ENCODE measurements at places on chromosomes 6 and 20. TPM values are rescaled to one million over a fixed set of nuclear protein-coding genes. Genes with fewer than 3 reads are reported as not detected.

ULBP2 gene
- total RNA-seq, result 1.8 TPM

GRM1 gene
- 0.17 TPM for total RNA-seq

ESF1 gene
- total RNA-seq, result 13.2 TPM

GSTA1 gene
- under 0.01 TPM for total RNA-seq

PDE7B gene
- total RNA-seq, result 22.1 TPM

HIVEP2 gene
- total RNA-seq, result 15.9 TPM

NKAPL gene
- 3.3 TPM for total RNA-seq

NTSR1 gene
- under 0.01 TPM for total RNA-seq

TMEM170B gene
- 4.5 TPM for total RNA-seq

GGT7 gene
- total RNA-seq, result 9.5 TPM

EYA2 gene
- 1.7 TPM for total RNA-seq

CST5 gene
- total RNA-seq, result not detected

MAN1A1 gene
- 120 TPM for total RNA-seq

ADGRF1 gene
- not detected for total RNA-seq

DDAH2 gene
- 119 TPM for total RNA-seq

NKX2-2 gene
- not detected for total RNA-seq

CST7 gene
- not detected for total RNA-seq

SERAC1 gene
- total RNA-seq, result 37.7 TPM

REPS1 gene
- 28.2 TPM for total RNA-seq

ACOT8 gene
- total RNA-seq, result 35.2 TPM

OR2H2 gene
- total RNA-seq, result not detected

SLC17A1 gene
- total RNA-seq, result not detected

MBOAT1 gene
- total RNA-seq, result 6.6 TPM

KIAA0408 gene
- 1.3 TPM for total RNA-seq

GPSM3 gene
- total RNA-seq, result 1.3 TPM

MAFB gene
- 7.7 TPM for total RNA-seq

KCNK5 gene
- under 0.01 TPM for total RNA-seq

SNX21 gene
- 50.8 TPM for total RNA-seq

KCNS1 gene
- 0.50 TPM for total RNA-seq

MDC1 gene
- total RNA-seq, result 5.0 TPM

AIF1 gene
- total RNA-seq, result not detected

NT5E gene
- 257 TPM for total RNA-seq

TNXB gene
- total RNA-seq, result 63.9 TPM

VIP gene
- total RNA-seq, result not detected

PLEKHG1 gene
- 5.4 TPM for total RNA-seq

SNAP91 gene
- total RNA-seq, result 0.17 TPM

PTPRA gene
- 27.9 TPM for total RNA-seq

LRRN4 gene
- total RNA-seq, result not detected

MUCL3 gene
- not detected for total RNA-seq

PSMA7 gene
- total RNA-seq, result 274 TPM

SLC26A8 gene
- total RNA-seq, result not detected

AGER gene
- 0.50 TPM for total RNA-seq

ERVFRD-1 gene
- not detected for total RNA-seq

LRFN2 gene
- total RNA-seq, result not detected

WFDC10B gene
- not detected for total RNA-seq

TMEM244 gene
- not detected for total RNA-seq

OCSTAMP gene
- not detected for total RNA-seq

Measured in fibroblast of lung (primary cell).